GM23338 (cell line): ENCODE measurements at places on chromosomes 13 and 19. TPM values are rescaled to one million over a fixed set of nuclear protein-coding genes. Genes with fewer than 3 reads are reported as not detected.
A peak's percentile ranks its signal among the peaks of the same experiment; 100 is the strongest.

DNA sequence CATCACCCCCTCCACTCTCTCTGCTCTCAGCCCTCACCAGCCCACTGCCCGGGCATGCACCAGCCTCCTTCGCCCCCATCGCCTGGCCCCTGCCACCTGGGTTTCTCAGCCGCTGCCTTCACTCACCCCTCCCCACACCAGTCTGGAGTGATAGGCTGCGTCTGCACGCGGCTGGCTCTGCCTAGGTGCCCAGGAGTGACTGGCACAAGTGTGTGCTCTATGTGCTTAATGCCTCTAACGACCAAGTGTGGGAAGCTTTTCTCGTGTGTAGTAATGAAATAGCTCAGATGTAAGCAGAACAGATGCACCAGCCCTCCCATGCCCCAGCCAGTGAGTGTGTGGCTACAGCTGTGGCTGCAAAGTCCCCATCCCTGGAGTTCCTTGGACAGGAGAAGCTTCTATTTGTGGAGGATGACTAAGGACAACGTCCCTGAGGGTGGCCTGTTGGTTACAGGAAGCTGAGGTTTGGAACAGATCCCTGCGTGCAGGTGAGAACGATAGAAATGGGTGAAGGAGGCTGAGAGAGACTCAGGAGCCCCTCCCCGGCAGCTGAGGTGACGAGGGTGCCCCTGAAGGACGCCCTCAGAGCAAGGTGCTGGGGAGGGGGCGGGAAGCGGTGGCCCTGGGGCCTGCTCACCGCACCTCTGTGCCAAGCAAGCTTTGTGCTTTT, 35.6 kb downstream of the ATP11A start:
- DNase-seq, result no peak

DNA sequence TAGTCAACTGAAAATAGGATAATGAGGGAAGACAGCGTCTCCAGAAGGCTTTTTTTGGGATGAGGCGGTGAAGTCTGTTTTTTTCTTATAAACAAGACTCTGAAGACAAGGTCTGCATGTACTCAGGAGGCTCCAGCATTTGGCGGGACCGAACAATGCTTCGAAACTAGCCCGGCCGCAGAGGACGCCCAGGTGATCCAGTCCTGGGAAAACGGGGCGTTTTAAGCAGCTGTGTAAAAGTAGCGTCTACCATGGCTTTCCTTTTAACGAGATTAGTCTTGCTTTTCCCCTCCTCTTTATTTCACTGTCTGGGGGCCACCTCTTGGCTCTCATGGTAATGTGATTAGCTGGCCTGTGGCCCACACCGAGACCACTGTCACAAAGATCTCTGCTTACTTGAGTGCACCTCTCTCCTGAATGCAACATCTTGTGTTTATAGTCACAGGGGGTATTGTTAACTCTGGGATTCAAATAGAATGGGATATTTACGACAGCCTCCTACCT, 29.4 kb upstream of the GTF3A start:
- no peak for DNase-seq

- no peak for DNase-seq
These were observed 16.8 kb downstream of the LIPE start for GRCh38 chr19:42410371-42410770.

DNA sequence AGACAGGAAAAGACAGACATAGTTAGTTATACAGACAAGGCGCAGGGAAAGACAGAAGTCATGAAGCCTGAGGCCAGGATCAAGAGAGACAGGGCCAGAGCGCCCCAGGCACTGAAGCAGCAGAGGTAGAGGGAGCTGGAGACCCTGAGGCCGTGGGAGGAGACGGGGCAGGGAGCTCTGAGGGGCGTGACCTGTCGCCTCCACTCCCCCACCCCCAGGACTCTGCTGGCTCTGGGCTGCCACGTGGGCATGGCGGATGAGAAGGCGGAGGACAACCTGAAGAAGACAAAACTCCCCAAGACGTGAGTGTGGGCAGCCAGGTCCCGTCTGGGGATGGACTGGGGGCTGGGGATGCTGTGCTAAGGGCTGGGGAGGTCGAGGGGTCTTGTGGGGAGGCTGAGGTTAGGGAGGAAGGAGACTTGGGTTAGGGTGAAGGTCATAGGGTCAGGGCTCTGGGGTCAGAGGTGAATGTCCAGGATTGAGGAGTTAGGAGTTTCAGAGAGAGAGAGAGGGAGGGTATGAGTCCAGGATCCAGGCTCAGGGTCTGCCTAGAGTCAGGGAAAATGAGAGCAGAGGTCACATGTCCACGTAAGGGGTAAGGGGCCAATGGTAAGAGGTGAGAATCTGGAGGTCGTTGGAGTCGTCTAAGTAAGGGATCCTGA, 31.1 kb downstream of the RYR1 start:
- no peak for DNase-seq

DNA sequence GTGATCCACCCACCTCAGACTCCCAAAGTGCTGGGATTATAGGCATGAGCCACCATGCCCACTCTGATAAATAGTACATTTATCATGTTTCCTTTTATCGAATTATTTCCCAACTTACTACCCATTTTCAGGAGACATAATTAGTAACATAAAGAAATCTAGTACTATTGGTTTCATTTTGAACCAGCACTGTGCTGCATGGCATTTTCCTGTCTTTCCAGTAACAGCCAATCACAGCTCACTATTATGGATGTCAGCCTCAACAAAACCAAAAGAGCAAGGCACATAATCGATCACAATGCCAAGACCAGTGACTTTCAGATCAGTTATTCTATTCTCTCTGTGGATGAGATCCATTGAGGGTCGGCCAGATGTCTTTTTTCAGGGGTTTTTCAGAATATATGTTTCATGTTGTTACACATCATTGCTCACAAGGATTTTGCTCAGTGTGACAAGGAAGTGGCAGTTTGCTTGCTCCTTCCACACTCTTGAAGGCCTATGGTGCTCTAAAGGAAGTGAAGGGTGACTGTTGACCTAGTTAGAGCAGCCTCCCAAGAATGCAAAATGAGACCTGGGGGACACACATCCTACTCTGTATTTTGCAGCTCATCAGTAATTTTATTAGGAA, 233.4 kb downstream of the KCNRG start:
- no peak for DNase-seq

DNA sequence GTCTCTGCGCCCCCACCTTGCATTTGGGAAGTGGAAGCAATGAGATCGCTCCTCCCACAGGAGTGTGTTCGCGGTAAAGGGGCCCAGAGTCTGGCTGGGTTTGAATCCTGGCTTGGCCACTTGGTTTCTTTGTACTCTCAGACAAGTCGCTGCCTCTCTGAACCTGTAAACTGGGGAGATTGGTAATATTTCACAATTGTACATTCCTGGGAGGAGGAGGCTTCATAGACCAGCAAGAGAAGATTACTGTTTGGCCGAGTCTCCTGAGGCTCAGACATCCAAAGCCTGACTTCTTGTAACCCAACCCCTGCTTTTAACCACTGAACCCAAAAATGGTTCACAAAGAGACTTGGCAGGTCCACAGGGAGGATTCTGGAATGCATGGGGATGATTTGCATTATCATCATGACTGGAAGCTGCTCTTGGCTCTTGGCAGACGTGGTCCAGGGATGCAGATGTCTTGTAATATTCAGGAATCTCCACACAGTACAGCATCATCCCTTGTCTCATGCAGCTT, 13.6 kb upstream of the STRN4 start:
- peak; percentile 54 for DNase-seq

DNA sequence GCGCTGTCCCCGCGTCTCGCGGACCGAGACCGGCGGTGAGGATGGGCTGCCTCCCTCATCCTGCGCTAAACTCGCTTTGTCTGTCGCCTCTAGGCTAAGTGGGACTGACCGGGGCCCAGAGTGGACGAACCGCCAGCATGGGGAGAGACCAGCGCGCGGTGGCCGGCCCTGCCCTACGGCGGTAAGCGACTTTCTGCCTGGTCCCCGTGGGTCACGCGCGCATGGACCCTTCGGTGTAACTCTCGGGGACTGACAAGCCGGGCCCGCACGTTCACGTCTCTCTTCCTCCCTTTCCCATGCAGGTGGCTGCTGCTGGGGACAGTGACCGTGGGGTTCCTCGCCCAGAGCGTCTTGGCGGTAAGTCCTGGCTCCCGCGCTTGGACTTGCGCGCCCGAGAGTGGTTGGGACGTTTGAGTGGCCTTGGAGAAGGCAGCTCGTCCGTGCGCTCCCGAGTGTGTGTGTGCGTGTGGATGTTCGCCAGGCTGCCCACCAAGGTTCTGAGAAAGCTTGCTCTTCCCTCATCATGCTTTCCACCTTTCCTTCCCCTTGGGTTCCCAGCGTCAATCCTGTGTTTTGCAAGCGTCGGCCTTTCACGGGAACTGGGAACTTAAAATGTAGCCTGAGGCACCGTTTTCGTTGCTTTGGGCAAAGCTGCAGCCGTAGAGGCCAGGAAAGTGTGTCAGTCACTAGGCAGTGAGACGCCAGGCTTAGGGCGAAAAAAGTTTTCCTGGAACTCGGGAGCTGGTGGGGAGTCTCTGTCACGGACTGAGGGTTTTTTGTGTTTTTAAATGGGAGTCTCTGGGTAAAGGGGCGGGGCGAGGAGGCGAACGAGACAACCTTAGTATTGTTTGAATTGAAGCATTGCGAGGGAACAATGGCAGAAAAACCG, 927 bp downstream of the COL4A2 start:
- peak; percentile 85 for DNase-seq

OR10H1 gene
- 0.05 TPM in 1 of 2 replicates, not detected in the other for polyA plus RNA-seq

DNA sequence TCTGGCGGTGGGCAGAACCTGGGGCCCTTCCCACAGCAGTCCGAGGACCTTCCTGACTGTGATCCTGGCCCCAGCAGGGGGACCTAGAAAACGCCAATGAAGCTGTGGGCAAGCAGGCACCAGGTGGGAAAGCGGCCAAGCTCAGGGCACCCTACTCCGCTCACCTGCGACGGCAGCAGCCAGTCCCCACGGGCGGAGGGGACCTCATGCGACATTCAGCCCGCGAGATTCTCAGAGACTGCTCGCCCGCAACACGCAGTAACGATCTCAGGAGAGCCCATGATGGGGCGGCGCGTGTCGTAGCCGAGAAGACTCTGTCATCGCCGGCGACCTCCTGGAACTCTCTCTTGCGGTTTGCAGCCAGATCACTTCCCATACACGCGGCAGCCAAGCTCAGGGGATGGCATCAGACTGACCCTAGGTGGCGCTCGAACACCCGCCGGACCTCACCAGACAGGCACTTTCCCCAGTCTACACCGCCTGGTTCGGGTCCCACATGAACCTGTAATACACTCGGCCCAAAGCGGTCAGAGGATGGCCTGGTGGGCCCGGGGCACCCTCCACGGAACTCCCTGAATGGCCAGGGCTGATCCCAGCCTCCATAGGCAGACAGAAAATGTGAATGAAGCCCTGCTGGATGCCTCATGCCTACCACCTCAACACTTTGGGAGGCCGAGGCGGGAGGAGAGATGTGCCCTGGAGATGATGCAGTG, 26.5 kb downstream of the MAN2B1 start:
- DNase-seq, result peak; percentile 92

DPP9 gene
- polyA plus RNA-seq, result 18.6 and 19.5 TPM in 2 replicates

DNA sequence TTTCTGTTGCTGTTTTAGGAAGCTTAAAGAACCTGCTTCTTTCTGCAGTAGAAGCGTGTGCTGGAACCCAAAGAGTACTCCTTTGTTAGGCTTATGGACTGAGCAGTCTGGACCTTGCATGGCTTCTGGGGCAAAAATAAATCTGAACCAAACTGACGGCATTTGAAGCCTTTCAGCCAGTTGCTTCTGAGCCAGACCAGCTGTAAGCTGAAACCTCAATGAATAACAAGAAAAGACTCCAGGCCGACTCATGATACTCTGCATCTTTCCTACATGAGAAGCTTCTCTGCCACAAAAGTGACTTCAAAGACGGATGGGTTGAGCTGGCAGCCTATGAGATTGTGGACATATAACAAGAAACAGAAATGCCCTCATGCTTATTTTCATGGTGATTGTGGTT, 103.1 kb downstream of the TNFRSF19 start:
- no peak for DNase-seq

DNA sequence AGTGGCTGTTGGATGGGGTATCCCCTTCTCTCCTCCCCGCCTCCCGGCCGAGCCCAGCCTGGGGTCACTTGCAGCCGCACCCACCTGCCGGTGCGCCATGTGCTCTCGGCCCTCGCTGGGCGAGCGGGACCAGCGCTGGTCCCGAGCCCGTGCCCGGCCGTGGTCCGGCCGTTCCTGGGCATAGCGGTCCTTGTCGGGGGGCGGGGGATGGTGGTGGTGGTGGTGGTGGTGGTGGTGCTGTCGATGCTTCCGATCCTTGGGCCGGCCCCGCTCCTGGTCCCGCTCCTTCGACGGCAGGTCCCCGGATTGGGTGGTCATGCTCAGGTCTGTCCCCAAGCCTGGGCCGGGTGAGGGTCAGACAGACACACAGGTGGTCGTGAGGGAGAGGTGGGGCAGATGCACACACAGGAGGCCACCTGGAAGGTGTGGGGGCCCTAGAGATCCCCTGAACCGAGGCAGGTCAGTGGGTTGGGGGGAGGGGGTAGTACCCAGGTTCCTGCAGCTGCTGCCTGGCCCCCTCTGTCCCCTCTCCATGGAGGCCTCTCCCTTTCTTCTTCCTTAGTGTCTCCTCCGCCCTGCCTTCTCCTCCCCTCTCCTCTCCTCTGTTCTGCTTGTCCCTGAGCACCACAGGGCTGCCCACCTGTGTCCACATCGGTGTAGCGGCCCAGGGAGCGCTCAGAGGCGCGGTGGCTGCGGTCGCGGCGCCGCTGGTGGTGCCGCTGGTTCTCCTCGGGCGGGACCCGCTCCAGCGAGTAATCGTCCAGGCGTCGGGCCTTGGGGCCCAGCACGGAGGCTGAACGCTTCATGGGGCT, 58.7 kb downstream of the IER2 start:
- no peak for DNase-seq

METTL21C gene
- not detected in 2 replicates for polyA plus RNA-seq

DNA sequence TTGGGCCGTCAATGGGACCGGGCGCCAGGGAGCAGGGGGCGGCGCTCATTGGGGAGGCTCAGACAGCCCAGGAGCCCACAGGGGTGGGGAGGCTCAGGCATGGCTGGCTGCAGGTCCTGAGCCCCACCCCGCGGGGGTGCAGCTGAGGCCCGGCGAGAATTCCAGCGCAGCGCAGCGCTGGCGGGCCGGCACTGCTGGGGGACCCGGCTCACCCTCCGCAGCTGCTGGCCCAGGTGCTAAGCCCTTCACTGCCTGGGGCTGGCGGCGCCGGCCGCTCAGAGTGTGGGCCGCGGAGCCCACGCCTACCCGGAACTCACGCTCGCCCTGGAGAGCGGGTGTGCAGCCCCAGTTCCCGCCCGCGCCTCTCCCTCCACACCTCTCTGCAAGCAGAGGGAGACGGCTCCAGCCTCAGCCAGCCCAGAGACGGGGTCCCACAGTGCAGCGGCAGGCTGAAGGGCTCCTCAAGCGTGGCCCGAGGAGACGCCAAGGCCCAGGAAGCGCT, 1227.4 kb downstream of the PCDH17 start:
- no peak for DNase-seq

FGF9 gene
- polyA plus RNA-seq, result 0.27 TPM in 1 of 2 replicates, not detected in the other

TMPRSS9 gene
- polyA plus RNA-seq, result 0.05 and 0.38 TPM in 2 replicates

GRCh38 chr13:75461314-75461713, 20.7 kb downstream of the TBC1D4 start:
- no peak for DNase-seq

DNA sequence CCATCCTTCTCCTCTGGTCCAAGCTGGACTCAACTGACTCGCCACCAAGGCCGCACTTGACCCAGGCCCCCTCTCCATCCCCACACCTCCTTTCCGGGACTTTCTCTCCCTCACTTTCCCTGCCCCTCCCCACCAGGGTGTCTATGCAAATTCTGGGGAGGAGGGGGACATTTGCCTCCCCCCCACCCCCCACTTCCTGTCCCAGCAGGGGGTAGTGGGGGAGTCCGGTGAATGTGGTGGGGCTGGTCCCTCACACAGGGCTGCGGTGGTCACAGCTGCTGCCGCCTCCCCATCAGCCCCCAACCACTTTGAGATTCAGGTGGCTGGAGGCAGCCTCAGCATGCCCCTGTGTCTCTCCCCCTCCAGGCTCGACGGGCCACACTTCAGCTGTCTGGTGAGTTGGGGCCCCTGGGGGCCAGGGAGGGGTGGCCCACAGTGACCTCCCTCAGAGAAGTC, 870 bp downstream of the SPIB start:
- peak; percentile 81 for DNase-seq
